GM12878 (cell line): ENCODE measurements at places on chromosomes 7 and 10.

GRCh38 chr10:4130685-4131084 is 345.7 kb upstream of the KLF6 start:
- DNase-seq: no peak
- peaks cover 31% of the 10 kb centered on the region for H3K4me1 ChIP-seq
- 0 out of 2 replicates have a peak overlapping the region, but pooled peaks have one; percentile 19 for H3K4me3 ChIP-seq
- H3K27ac ChIP-seq: no peak overlapping the region
- H3K27me3 ChIP-seq: no peaks in the 10 kb centered on the region; the same call in 1 of the 2 replicates
- no peaks in the 10 kb centered on the region for H3K36me3 ChIP-seq

DNA sequence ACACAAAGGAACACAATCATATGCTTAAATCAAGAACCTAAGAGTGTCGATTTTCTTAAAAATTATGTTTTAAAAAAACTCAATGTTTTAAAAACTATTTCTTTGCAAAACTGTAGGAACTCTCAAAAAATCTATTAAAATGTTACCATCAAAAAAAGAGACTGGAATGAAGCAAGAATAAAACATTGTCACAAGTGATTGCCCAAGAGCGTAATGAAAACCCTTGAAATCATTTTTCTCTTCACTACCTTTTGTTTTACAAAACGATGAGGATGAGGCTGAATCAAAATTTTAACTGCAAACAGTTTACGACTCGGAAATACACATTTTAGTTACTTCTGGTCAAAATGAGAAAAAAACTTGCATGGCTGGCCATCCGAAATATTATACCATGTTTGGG is 855 bp downstream of the YME1L1 start:
- peak overlapping the region; percentile 87 for H3K4me3 ChIP-seq
- no peaks in the 10 kb centered on the region; the same call in 1 of the 2 replicates for H3K36me3 ChIP-seq
- peak overlapping the region; percentile 100 for H3K27ac ChIP-seq
- no peak for DNase-seq
- H3K4me1 ChIP-seq: no peaks in the 10 kb centered on the region; the same call in 1 of the 2 replicates
- no peaks in the 10 kb centered on the region for H3K27me3 ChIP-seq

- peak overlapping the region; percentile 99 for H3K4me3 ChIP-seq
- DNase-seq: no peak
- H3K4me1 ChIP-seq: peaks cover 37% of the 10 kb centered on the region
- H3K27me3 ChIP-seq: no peaks in the 10 kb centered on the region
These were observed 172.6 kb upstream of the TNRC18 start for GRCh38 chr7:5596046-5596895.

DNA sequence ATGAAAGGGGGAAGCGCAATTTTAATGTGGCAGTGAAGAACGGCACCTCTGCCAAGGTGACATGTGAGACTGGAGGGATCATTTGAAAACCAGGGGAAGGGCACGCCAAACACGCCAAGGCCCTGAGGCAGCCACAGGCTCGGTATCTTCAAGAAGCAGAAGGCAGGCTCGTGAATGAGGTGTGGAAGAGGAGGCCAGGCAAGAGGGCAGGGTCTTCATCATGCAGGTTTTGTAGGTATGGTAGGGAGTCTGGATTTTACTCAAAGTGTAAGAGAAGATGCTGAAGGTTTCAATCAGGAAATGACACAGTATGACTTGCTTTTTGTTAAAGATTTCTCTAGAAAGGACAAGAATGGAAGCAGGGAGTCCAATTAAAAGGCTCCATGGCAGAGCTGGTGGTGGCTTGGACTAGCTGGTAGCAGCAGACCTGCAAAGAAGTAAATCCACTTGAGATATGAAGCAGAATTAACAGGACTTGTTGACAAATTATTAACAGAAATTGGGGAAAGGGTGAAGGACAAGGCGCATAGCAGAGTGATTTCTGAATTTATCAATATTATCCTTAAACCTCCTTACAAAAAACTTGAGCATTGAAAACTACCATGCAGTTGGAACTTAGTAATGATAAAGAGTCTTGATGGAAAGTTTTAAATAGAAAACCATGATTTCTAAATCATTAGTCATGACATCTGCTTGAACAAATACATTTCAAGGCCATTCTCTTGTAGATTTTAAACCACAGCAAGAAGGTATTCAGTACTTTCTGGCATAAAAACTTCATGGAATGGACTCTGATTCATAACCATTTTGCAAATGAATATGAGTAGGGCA is 70.4 kb downstream of the COA1 start:
- DNase-seq: no peak
- no peak overlapping the region for H3K4me3 ChIP-seq
- no peaks in the 10 kb centered on the region for H3K27me3 ChIP-seq
- peak overlapping the region; percentile 28 for H3K27ac ChIP-seq
- peaks cover 22% of the 10 kb centered on the region for H3K4me1 ChIP-seq

DNA sequence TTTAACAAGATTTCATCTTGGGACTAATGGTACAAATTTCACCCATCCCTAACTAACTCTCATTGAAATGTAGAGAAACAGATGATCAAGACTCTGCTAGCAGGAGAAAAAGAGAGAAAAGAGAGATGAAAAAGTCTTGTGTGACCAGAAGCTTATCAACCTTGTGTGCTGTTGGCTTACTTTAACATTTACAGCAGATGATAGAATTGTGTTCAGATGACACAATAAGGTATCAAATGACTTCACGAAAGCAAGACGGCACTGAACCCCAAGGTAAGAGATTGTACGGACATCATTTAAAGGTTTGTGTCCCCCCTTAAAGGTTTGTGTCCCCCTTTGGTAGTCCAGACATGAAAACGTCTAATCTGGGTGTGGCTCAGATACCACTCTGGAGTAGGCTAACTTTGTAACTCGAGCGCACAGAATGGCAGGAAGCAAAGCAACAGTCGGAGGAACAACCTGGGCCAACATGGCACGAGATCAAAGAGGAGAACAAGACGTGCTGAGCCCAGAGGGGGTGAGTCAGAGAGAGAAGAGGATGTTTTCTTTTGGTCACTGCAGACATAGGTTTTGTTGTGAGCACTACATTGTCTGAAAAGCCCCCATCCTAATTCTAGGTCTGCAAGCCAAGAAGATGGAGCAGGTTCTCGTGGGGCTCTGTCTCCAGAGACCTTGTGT is 10.4 kb upstream of the LMBR1 start:
- DNase-seq: no peak
- no peaks in the 10 kb centered on the region; the same call in 1 of the 2 replicates for H3K27me3 ChIP-seq
- no peaks in the 10 kb centered on the region for H3K36me3 ChIP-seq
- H3K27ac ChIP-seq: no peak overlapping the region
- H3K4me1 ChIP-seq: no peaks in the 10 kb centered on the region

DNA sequence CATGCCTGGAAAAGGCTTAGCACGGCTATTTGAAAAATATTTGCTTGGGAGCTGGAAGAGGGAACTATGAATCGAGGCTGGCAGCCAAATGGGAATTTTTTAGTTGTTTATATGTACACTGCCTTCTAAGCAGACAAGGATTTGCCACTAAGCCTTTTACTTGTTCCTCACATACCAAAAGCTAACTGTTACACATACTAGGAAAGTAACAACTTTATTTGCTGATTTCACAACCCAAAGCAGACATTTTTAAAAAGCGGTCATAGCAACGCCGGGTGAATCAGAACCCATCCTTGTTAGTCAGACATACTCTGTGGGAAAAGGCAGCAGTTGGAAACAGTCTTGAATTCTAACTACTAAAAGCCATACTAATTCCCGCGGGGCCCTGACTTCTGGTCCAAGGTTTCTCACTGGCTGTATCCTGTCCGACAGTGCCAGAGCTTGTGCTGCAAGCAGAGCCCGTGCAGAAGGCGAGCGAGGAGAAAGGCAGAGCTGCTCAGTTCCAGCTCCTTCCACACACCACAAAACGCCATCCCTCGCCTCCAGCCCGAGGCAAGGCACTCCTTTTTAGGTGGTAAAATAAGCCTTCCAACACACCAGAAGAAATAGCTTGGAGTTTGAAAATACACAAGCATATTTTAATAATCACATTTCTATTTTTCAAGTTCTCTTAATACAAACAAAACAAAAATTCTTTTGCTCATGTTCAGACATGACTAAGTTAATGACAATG is 89.2 kb downstream of the RNF216 start:
- peak overlapping the region; percentile 94 for H3K27ac ChIP-seq
- DNase-seq: no peak
- H3K4me1 ChIP-seq: peaks cover 74% of the 10 kb centered on the region
- no peaks in the 10 kb centered on the region for H3K27me3 ChIP-seq

GRCh38 chr7:120829487-120829886 is 28.5 kb downstream of the TSPAN12 start:
- H3K36me3 ChIP-seq: no peaks in the 10 kb centered on the region
- no peaks in the 10 kb centered on the region for H3K27me3 ChIP-seq
- no peak overlapping the region for H3K4me3 ChIP-seq
- H3K4me1 ChIP-seq: no peaks in the 10 kb centered on the region
- no peak for DNase-seq

- H3K36me3 ChIP-seq: no peaks in the 10 kb centered on the region
- no peak for DNase-seq
- no peaks in the 10 kb centered on the region for H3K27me3 ChIP-seq
- peaks cover 91% of the 10 kb centered on the region for H3K4me1 ChIP-seq
- peak overlapping the region; percentile 30; the same call in 1 of the 2 replicates for H3K27ac ChIP-seq
These were observed 6.5 kb downstream of the TSPAN14 start for GRCh38 chr10:80460399-80461207.

DNA sequence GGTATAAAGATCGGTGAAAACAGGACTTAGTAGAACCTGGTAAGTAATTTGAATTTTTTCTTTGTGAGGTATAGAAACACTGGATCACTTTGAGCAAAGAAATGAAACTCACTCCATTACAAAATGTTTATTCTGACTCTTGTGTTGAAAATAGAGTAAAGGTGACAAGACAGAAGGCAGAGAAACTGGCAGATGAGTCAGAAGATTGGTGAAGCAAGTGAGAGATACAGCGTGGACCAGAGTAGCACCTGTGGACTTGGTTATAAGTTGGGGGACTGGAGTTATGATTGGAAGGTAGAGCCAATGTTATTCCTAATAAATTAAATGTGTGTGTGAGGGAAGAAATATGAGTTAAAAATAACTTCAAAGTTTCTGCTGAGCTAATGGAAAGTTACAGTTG is 620.9 kb downstream of the ZWINT start:
- no peaks in the 10 kb centered on the region for H3K27me3 ChIP-seq
- H3K4me3 ChIP-seq: no peak overlapping the region
- H3K4me1 ChIP-seq: no peaks in the 10 kb centered on the region

GRCh38 chr7:120060281-120060680 is 212.7 kb upstream of the KCND2 start:
- H3K27ac ChIP-seq: no peak overlapping the region
- no peak for DNase-seq
- H3K27me3 ChIP-seq: no peaks in the 10 kb centered on the region
- H3K36me3 ChIP-seq: no peaks in the 10 kb centered on the region
- H3K4me3 ChIP-seq: no peak overlapping the region
- peaks cover 11% of the 10 kb centered on the region for H3K4me1 ChIP-seq

- no peak for DNase-seq
- no peak overlapping the region for H3K4me3 ChIP-seq
These were observed 4.4 kb downstream of the SMIM30 start for GRCh38 chr7:113113912-113114311.

DNA sequence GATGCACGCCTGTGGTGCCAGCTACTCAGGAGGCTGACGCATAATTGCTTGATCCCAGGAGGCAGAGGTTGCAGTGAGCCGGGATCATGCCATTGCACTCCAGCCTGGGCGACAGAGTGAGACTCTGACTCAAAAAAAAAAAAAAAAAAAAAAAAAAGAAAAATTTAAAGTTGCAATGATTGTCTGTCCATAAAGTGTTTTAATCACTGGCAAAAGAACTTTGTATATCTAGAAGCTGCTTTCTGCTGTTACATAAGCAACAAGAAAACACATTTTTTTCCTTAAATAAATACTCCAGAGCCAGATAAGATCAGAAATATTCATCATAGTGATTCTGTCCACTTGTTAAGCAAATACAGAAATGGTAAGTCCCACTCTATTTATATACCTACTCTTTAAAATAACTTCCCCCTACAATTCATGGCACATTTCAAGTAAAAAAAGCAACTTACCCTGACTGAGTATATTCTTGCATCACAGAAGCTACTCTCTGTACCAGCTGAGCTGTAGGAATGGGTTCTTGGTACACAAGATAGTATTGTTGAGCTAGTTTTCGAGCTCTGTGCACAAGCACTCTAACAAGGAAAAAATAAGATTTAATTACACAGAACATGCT is 7.6 kb downstream of the PSMA2 start:
- H3K27ac ChIP-seq: peak overlapping the region; percentile 53
- DNase-seq: no peak
- no peaks in the 10 kb centered on the region; the same call in 1 of the 2 replicates for H3K4me1 ChIP-seq

DNA sequence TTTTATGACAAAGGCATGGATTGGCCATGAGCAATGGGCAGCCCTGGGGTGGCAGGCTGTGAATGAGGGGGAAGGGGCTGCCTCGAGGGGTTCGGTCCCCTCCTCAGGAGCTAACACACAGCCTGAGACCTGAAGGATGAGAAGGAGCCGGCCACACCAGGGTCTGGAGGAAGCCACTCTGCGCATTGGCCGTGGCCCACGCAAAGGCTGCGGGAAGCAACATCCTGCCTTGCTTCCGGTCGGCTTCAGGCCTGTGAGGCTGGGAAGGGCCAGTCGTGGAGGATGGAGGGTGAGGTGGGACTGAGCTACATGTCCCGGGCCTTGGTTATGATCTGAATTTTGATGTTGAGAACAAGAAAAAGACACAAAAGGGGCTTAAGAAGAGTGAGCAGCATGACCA is 49.4 kb downstream of the RGS10 start:
- no peaks in the 10 kb centered on the region for H3K27me3 ChIP-seq
- H3K36me3 ChIP-seq: no peaks in the 10 kb centered on the region
- H3K27ac ChIP-seq: no peak overlapping the region
- H3K4me3 ChIP-seq: no peak overlapping the region
- no peak for DNase-seq

DNA sequence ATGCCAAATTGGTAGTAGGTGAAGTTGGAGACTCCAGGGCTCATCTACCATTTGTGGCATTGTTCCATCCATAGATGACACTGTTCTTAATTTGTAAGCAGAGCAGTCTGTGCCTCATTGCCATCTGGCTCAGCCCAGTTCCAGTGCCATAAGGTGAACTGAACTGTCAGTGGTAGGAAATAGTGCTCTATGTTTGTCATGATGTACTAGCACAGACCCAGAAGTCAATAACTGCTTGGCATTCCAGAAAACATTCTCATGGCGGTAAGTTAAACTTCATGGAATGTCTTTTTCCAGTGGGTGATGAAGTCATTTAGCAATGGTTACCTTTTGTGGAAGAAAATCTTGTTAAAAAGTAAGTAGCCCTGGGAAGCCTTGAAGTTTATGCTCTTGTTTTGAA is 302.7 kb downstream of the SUGCT start:
- DNase-seq: no peak
- no peak overlapping the region for H3K27ac ChIP-seq
- no peaks in the 10 kb centered on the region for H3K36me3 ChIP-seq
- H3K27me3 ChIP-seq: no peaks in the 10 kb centered on the region
- no peak overlapping the region for H3K4me3 ChIP-seq

GRCh38 chr10:19200211-19200610 is 151.6 kb downstream of the MALRD1 start:
- H3K4me1 ChIP-seq: no peaks in the 10 kb centered on the region
- H3K27me3 ChIP-seq: no peaks in the 10 kb centered on the region
- no peak overlapping the region for H3K27ac ChIP-seq
- no peak for DNase-seq
